ENCODE measurements at places on chromosomes 3 and 15.
A peak's percentile ranks its signal among the peaks of the same experiment; 100 is the strongest.

DNA sequence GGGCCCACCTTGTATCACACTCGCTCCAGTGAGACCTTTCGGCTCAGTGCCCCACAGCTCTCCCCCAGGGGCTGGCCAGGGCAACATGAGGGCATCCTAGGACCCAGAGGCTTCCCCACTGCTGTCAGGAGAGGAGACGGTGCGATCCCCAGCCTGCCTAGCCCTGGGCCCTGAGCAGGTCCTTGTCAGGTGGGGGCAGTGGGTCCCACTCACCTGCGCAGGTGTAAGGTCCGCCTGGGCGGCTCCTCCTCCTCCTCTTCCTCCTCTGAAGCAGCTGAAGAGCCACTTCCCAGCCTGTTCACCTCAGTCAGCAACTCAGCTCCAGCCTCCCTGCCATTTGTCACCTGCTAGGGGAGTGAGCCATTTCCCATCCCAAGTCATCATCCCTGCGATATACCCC is 9.6 kb downstream of the KIF7 start:
- DNase-seq: peak; percentile 68

GRCh38 chr3:38473229-38473628 is 19.5 kb downstream of the ACVR2B start:
- DNase-seq: no peak

DNA sequence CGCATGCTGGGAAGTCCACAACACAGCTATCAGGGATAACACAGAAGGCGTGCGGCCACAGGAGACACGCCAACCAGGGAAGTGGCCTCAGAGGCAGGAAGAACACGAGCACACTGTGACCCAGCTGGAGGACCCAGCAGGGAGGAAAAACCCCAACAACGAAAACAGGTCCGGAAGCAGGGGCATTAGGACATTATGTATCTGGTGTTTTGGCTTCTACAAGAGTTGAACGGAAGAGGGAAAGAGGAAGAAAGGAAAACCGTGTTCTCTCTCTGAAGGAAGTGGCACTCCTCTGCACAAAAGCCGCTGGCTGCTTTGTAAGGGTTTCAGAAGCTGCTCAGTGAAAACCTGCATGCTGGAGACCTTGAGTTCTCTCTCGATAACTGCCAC is 61.8 kb downstream of the HACD2 start:
- no peak for DNase-seq

GRCh38 chr3:46585799-46586693 is 19.9 kb upstream of the LRRC2 start:
- no peak for DNase-seq

GRCh38 chr3:171384101-171384891 is 75.9 kb downstream of the TNIK start:
- DNase-seq: no peak

DNA sequence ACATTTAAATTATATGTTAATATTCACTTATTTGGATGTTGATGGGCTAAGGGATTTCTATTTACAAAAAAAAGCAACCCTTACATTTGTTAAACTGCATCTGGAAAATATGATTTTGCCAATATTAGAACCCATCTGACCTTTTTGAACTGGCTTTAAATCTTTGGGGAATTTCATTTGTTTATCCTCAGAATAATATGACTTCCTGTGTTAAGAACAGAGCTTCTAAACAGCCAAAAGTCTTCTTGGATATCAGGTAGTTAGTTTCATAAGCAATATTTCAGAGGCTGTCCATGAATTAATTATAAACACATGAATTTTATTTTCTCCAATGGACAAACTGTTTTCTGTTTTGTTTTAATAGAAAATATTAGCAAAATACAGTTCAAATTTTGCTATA is 301.9 kb upstream of the AGTR1 start:
- DNase-seq: no peak

DNA sequence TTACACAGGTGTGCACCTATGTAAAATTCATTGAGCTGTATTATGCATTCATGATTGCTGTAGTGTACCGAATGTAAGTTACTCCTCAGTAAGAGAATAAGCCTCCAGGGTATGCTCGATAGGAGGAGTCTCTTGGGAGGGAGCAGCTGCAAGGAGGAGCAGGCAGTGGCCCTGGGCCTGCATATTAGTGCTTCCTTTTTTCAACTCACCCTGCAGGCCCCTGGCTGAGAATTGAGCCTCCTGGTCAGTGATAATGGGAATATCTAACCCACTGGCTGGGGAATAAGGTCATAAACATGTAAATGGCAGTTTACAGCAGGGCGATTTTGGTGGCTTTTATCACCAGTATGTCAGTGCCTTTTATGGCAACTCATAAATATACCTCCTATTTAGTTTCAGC is 21.7 kb upstream of the SFMBT1 start:
- DNase-seq: no peak

- no peak for DNase-seq
Measured at GRCh38 chr15:96561593-96561992, 231.1 kb downstream of the NR2F2 start.

GRCh38 chr15:85112997-85113396 is 131.3 kb downstream of the PDE8A start:
- DNase-seq: no peak

DNA sequence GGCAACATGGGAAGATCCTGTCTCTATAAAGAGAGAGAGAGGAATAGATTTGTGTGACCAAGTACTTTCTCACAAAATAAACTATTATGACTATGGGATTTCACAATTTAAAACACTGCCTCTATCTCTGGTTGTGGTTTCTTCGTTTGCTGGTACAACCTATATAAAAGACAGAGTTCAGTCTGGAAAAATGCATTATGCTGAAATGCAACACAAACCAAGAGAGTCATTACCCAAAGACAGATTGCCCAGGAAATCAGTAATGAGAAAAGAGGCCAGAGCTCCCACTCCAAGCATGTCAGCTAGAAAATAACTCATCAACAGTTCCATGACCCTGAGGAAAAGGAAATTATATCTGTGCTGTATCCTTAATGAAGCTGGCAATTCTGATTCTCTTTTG is 23.2 kb downstream of the GPR176 start:
- DNase-seq: no peak
